ENCODE measurements at places on chromosomes 11 and 22.

DNA sequence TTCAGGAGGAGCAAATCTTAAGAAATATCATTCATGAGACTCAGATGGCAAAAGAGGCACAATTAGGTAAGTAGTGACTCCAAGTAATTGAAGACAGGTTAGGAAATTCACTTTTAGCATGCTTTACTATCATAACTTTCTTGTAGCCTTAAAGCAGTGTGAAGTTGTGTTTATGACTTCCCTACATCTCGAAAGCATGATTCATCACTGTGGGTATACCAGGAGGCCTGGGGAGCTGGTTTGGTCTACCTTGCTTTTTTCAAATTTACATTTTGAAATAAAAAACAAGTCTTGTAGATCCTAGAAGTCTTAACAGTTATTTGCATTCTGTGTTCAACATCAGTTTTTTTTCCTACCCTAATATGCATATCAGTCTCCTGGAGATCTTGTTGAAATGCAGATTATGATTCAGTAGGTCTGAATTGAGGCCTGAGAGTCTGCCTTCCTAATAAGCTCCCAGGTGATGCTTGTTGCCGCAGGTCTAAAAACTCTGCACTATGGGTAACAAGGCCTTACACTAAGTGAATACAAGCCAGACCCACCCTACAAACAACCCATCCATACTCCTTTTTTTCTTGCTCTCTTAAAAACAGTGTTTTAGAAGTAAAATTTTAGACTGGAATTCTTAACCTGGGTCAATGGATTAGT, 41.4 kb downstream of the TTC17 start:
- DNase-seq = no peak

DNA sequence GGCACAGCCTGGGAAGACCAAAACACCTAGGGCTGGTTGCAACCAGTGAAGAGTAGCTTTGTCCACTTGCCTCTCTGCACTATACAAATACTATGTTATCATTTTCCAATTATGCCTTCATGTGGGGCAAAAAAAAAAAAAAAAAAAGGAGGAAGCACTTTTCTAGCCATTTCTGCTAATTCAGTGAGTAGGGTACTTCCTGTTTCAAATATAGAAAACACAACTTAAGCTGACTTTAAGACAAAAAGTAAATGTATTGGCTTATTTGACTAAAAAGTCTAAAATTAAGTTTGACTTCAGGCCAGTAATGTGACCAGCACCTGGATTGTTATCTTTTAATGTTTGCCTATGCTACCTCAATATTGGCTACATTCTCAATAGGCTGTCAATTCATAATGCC, 15.3 kb downstream of the CCDC73 start:
- no peak for DNase-seq

GRCh38 chr11:79383874-79384273, 57.0 kb downstream of the TENM4 start:
- no peak for DNase-seq

DNA sequence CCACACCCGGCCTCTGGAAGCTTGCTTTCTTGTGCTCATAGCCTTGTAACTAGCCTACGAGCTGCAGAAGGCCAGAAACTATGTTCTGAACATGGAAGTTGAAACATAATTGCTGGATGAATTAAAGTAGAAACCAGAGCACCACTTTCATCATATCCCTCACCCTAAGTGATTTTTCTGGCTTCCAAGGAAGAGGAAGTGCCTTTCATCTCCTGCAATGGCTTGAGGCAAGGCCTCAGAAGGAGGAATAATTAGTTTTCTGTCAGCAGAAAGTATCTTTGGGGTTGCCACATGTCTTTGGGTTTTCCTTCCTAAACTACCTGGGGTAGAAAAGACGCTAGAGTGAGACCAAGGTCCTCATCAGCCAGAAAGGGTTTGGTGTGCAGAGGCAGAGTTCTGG, 14.5 kb downstream of the RPL27A start:
- no peak for DNase-seq

- DNase-seq = no peak
Measured at GRCh38 chr11:7050191-7050590, 29.9 kb downstream of the NLRP14 start.

GRCh38 chr22:25555586-25555985, 8.9 kb upstream of the GRK3 start:
- no peak for DNase-seq

- DNase-seq = no peak
Measured at GRCh38 chr11:36577859-36578258, 10.1 kb downstream of the RAG1 start.

DNA sequence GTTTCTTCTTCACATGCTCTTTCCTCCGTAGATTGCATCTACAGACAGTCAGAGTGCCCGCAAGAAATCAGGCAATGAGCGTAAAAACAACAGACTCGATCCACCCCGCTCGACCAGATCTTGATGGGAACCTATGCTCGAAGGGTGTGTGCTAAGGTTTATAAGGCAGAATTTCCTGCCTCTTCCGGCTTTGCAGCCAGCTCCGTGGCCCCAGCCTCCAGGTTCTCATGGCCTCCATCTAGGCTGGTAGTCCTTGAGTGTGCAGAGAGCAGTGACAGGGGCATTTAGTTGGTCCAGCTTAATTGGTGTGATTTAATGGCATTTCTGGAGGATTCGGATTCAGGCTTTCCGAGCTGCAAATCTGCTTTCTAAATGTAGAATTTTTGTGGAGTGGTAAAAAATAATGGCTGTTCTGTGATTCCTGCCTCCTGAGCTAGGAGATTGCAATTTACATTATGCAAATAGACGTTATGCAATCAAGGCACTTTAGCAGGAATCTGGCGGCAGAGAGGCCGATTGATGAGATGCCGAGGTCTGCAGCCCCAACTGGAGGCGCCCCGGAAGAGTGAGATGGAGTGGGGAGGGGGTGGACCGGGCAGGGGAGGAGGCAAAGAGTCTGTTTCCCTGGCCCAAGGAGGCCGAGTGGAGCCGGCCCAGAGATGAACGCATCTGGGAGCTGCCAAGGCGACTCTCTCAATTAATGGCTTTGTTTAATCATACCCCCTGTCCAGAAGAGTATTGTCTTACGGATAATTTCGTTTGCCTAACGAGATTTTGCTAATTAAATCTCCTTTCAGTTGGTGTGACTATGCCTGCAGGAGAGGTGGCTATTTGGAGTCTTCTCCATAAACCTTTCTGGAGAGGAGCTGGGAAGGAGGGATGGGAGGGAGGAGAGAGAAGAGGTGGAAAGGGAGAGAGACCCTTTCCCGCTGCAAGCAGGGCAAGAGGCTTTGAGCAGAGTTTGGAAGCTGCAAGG, 75.3 kb downstream of the PKNOX2 start:
- DNase-seq = no peak

DNA sequence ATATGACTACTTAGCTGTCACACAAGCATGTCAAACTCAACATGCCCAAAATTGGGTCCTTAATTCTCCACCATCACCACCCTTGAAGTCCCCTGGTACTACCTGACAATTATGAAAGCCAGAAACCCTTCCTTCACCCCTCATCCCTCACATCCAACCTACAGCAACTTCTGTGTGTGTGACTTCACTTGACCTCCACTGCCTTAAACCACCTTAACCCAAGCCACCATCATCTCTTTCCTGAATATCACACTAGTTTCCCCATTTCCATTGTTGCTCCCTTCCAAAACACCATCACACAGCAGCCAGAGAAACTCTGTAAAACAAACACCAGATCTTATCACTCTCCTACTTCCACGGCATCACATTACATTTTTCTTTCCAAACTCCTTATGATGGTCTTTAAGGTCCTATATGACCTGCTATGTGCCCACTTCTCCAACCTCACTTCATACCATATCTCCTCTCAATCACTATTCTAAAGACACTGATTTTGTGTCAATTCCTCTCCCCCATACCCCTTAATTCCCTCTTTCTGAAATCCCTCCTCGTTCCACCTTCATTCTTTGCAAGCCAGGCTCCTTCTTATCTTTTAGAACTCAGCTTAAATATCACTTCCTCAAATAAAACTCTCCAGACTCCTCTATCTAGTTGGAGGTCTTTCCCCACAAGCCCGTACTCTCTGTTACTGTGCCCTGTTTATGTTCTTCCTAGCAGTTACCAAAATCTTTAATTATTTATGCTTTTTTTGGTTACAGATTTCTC, 124.9 kb downstream of the RBFOX2 start:
- DNase-seq = no peak

GRCh38 chr11:57597916-57598830, 688 bp downstream of the SERPING1 start:
- no peak for DNase-seq

- DNase-seq = no peak
Measured at GRCh38 chr11:40280159-40281051, 1179.0 kb downstream of the LRRC4C start.

- DNase-seq = no peak
Measured at GRCh38 chr22:41989246-41989645, 9.3 kb upstream of the WBP2NL start.

- no peak for DNase-seq
Measured at GRCh38 chr11:126359431-126360048, 4.1 kb downstream of the ST3GAL4 start.

- no peak for DNase-seq
Measured at GRCh38 chr11:81987829-81988472, 745.7 kb downstream of the FAM181B start.

DNA sequence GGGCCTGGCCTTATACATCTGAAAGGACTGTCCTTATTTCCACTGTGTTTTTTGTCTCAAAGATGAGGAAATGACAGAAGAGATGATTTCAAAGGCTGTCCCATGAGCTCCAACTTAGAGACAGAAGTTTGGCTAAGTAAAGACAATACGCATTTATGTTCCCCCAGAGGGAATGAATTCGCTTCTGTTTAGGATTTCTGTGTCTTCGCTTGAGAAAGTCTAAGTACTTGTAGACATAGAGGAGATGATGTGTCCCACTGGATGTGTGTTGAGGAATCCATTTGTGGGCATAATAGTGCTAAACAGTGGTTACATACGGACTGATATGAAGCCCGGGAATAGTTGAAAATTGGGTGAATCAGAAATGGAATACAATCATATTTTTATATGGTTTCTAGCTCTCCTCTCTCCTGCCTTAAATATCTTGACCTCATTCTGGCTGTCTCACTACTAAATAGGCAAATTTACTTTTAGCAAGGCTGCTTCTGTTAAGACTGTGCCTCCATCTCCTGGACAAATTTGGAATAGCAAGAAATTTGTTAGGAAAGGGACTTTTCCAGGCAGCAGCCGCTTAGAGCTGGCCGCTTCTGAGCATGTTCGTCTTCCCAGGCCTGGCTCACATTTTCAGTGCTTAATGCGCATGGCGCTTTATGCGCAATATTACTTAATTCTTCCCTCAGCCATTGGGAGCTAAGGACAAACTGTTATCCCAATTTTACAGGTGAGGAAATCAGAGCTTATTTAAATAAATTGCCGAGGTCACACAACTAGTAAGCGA, 1.9 kb upstream of the PEX26 start:
- peak; percentile 63 for DNase-seq

DNA sequence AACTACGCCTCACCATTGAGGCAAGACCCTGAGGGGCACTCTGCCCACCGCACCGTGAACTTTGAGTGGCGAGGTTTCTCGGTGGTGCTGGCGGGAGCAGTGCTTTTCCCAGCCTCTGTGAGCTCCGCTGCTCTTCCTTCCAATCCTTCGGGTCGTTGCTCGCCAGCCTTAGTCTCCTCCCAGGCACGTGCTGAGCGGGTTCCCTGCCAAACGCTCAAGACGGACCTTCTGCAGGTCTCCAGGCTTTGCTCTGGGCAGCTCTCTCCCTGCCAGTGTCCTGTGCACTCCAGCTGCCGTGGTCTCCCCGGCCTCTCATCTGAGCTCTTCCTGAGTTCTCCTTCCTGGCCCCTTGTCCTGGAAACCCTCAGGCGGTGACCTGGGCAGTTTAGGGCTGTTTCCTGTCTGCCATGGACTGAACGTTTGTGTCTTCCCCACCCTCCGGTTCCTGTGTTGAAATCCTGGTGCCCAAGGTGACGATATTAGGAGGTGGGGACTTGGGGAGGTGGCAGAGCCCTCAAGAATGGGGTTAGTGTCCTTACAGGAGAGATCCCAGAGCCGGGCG, 11.2 kb upstream of the MUC6 start:
- no peak for DNase-seq

DNA sequence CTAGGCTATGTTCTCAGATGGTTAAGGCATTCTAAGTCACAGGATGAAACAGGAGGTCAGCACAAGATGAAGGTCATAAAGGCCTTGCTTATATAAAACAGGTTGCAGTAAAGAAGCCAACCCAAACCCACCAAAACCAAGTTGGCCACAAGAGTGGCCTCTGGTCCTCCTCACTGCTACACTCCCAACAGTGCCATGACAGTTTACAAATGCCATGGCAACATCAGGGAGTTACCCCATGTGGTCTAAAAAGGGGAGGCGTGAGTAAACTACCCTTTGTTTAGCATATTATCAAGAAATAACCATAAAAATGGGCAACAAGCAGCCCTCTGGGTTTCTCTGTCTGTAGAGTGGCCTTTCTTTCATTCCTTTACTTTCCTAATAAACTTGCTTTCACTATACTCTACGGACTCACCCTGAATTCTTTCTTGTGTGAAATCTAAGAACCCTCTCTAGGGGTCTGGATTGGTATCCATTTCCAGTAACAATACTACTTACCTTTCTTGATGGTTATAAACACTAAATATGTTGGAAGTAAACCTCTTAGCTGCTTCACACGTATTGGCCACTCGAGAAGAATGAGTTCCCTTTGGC, 1237.9 kb downstream of the FAM181B start:
- no peak for DNase-seq

GRCh38 chr22:45776313-45776585, 104.6 kb downstream of the ATXN10 start:
- DNase-seq = no peak

DNA sequence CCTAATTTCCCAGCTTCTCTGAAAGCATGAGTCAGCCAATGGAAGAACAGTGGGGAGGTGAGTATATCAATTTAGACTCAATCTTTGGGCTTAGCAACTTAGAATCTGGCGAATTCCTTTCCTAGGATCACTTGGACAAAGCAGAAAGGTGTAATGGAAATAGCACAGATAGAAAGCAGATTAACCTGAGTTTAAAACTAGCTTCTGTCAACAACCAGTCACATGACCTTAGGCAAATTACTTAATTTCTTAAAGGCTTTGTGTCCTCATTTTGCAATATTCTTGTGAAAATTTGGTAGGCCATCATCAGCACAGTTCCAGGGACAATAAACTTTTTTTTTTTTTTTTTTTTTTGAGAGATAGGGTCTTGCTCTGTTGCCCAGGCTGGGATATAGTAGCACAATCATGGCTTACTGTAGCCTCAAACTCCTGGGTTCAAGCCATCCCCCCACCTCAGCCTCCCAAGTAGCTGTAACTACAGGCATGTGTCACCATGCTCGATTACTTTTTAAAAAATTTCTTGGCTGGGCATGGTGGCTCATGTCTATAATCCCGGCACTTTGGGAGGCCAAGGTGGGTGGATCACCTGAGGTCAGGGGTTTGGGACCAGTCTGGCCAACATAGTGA, 40.8 kb upstream of the PCF11 start:
- no peak for DNase-seq

GRCh38 chr11:10622108-10622507, 53.6 kb upstream of the LYVE1 start:
- no peak for DNase-seq

- peak; percentile 41 for DNase-seq
Measured at GRCh38 chr11:86632499-86633269, 39.7 kb downstream of the ME3 start.

GRCh38 chr22:37284805-37285355, 2.6 kb downstream of the CYTH4 start:
- no peak for DNase-seq
